Stimulated activated CD4-positive, alpha-beta T cell treated with anti-CD3 and anti-CD28 coated beads, Interleukin-4, amount 100 ng/mL, for 24 hours (primary cell): ENCODE measurements at places on chromosomes 12 and 14.
A peak's percentile ranks its signal among the peaks of the same experiment; 100 is the strongest.

GRCh38 chr14:61472011-61472672, 150.8 kb downstream of the PRKCH start:
- peak; percentile 58 for DNase-seq

DNA sequence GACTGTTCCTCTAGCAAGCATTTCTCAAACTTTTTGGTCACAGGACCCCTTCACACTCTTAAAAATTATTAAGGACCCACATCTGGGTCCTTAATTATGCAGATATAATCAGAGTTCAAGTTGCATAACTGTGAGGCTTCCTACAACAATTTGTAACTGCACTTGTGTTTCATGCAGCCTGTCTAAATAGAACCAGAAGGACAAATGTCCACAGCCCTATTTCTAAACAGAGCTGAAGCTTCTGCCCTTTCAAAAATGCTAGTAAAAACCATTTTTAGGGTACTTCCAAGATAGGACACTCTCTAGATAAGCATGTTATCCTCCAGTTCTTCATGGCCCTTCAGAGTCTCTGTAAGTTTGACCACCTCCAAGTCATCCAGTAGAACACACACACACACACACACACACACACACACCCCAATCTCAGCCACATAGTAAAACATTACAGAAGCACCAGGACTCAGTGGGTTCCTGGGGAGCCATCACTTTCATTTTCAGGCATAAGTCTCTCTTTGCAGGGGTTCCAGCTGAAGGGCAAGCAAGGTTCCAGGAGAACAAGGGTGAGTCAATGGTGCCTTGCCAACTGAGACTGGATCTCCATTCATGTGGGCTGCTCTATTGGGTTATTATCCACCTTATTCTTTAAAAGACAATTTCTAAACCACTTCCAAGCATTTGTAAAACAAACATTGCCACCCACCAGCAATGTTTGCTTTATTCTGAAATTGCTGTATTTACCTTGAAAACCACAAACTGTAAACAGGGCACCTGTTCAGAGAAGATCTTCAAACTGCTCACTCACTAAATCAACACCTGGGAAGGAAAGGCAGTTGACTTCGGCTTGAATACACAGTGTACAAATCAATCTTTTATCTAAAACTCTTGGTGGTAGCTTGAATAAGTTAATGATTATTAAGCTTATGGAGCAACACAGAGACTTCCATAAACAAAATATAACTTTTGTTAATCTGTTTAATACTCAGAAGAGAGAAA, 64.1 kb downstream of the ITPR2 start:
- DNase-seq, result no peak

DNA sequence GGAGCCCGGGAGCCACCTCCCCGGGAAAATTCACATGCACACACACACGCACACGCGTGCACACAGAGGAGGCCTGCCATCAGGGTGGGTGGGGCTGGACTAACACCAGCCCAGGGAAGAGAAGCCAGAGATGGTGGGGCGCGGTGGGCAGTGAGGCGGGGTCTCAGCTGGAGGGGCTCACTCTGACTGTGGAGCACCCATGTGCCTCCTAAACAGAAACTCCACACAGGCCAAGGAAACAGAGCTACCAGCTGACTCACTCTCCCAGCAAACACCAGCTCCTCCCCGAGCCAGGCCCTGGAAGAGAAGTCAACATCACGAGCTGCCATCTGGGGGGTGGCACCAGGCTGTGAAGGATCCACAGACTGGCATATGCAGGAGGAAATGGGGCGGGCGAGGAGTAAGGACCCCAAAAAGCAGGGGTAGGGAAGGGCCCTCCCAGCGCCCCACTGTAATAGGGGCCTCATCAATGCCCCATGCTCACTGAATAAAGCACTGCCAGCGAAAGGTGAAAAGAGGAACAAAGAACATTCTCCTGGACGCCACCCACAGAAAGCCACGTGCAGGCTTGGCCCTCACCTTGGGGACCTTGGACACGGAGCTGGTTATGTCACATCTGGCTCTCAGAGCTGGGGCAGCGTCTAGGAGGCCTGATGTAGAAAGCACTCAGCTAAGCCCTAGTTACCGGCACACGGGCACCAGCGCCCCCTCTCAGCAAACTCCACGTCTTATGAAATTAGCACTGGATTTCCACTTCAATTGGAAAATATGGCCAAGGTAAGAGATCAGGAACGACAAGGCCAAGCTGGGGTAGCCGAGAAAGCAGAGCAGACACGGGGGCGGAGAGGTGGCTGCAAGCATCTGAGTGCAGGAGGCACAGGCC, 8.4 kb upstream of the INF2 start:
- DNase-seq, result no peak

GRCh38 chr12:3332188-3332587, 158.8 kb upstream of the PRMT8 start:
- no peak for DNase-seq

DNA sequence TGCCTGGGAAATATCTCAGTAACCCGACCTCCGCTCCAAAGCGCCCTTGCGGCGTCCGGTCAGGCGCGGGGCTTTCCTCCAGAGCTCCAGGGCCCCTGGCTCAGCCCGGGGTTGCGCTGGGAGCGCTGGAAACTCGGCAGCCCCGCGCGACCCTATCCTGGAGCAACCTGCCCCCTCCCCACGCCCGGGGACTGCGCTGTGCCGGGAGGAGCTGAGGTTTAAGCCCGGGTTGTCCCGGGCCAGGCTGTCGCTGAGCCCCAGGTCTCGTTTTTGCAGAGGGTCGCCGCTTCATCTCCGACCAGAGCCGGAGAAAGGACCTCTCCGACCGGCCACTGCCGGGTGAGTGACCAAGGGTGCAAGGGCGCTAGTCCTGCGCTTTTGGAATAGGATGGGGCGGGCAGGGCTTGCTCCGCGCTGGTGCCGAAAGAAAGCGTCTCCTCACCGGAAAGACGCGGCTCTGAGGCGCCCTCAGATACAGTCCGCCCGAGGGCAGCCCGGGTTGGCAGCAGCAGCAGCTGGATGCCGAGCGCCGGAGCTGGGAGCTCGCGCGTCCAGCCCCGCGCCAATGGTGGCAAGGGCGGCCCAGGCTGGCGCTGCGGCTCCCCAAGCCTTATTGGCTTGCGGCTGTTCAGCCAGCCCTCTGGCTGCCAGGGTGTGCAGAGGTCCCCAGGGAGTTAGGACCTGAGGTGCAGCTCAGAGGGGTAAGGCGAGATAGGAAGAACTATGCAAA, 1.5 kb downstream of the SPX start:
- DNase-seq, result peak; percentile 58

DNA sequence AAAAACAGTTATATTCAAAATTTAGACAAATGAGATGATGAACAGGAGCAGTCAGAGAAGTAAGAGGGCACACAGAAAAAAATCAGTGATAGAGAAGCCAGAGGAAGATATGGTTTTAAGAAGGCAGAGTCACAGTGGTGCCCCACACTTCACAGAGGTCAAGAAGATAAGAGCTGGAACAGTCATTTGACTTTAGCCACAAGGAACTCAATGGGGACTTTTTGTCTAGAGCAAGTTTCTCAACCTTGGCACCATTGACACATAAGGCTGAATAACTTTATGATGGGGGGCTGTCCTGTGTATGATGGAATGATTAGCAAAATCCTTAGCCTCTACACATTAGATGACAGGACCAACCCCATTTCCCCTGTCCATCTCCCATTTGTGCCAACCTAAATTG, 172.8 kb upstream of the PLEKHG7 start:
- DNase-seq, result no peak

- DNase-seq, result no peak
Observed at GRCh38 chr12:45050751-45051571, at the start of gene DBX2. DBX2 (minus strand) TSS chr12:45051099; CDS start chr12:45050927, 172 bp downstream.

DNA sequence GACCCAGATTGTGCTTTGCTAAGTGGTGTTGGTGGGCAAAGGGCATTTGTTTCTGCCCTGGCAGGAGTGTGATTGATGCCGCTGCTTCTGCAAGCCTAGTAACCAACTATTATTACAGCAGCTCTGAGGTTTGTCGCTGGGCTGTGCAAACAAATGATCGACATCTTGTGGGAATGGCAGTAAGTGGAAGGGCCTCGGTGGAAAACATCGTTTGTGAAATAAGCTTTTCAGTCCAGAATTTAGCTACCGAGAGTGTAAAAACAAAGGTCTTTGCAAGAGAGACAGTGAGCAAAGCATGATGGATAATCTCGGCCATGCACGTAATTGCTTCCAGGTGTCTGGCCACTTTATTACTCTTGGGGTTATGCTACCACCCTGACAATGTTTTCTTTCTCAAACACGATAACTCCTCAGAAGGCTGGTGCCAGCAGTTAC, 397.7 kb upstream of the PRICKLE1 start:
- DNase-seq, result no peak

DNA sequence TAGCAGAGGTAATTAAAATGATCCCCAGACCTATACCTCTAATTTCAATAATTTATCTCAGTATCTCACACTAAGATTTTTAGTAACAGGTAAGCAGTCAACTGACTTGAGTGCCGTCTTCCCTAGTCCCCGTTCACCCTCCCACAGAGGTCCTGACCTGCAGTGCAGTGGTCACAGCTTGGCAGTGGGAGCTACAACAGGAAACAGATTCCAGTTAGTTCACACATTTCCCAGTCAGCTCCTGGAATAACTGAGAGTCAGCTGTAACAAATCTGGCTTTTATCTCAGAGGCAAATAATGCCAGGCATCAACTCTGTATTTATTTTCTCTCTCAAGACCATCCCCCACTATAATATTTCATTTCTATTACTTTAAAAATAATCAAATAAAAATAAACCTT, 308.2 kb downstream of the ATP23 start:
- no peak for DNase-seq

DNA sequence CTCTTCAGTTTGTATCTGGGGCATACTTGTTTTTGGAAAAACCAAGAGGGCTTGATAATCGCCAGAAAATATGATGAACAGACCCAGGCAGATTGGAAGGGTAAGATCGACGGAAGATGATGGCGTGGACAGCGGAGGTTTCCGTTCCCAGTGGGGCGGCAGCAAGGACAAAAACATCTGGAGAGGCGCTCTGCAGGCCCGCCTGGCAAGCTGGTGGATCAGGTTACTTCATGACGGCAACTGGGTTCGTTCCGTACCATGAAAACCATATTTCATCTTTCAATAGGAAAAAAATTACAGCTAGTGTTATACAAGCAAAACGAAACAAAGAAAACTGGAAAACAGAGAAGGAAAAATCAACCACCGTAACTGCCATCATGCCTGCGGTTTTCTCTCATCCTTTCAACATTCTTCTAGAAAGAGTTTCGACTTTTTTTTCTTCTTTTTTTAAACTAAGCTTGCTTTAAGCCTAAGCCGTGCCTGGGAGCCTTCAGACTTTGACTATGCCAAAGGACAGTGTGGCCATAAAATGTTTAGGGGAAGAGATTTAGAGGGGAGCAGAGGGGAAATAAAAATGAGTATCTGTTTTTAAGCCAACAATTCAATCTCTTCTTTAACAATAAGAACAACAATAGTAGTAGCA, 210.5 kb downstream of the FOXN3 start:
- DNase-seq, result no peak

GRCh38 chr12:56188778-56189098, 545 bp downstream of the SMARCC2 start:
- DNase-seq, result no peak

DNA sequence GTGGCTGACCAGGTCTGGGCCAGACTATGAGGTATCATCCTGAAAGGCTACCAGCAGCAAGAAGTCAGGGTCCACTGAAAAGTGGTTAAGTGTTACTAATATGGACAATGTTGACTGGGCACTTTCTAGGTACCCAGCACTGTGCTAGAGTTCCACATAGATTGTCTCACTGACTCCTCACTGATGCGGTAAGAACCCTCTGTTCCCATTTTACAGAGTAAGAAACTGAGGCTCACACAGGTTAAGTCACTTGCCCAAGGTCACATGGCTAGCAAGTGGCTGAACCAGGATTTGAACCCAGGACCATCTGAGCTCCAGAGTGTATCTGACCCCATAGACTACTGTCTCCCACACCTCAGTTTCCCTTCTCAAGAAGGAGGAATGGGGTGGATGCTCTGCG, 4.6 kb upstream of the CCDC85C start:
- no peak for DNase-seq

DNA sequence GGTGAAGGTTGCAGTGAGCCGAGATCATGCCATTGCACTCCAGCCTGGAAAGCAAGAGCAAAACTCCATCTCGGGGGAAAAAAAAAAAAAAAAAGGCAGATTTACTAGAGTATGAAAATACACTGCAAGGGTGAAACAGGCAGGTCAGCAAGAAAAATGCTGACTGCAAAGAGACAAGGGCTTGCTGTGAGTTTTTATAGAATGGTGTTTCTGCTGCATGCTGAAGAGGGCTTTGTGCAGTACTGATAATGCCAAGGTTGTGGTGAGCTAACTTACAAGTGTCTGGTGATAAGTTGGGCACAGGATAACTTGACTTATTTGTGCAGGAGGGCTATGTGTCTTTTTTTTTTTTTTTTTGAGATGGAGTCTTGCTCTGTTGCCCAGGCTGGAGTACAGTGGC, 25.9 kb upstream of the SRP54 start:
- no peak for DNase-seq

GRCh38 chr12:122382919-122383350, 39.5 kb downstream of the CLIP1 start:
- no peak for DNase-seq

GRCh38 chr14:83874662-83875061, 1655.3 kb upstream of the FLRT2 start:
- DNase-seq, result no peak

GRCh38 chr12:116390401-116391335, 113.2 kb upstream of the MED13L start:
- no peak for DNase-seq

GRCh38 chr14:24263848-24264247, 871 bp upstream of the TGM1 start:
- DNase-seq, result no peak

DNA sequence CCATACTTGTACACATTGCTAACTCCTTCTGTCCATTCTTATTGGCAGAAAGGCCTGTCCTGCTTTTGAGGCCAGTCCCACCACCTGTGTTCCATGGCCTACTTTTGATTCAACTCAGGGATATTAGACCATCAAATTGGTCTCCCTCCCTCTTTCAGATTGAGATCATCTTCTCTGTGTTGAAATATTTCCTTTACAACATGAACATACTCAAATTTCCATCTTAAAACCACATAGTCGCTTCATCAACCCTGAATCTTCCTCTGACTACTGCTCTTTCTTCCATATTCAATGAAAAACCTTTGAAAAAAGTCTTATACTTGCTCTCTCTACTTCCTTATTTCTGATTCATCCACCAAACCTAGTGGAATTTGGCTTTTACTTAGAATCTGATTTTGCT, 34.9 kb downstream of the TRMT5 start:
- DNase-seq, result no peak

GRCh38 chr12:105278043-105278697, 42.2 kb upstream of the APPL2 start:
- DNase-seq, result no peak

- no peak for DNase-seq
Observed at GRCh38 chr12:85804663-85805062, 31.5 kb downstream of the RASSF9 start.

- no peak for DNase-seq
Observed at GRCh38 chr12:49552014-49552413, 13.2 kb downstream of the KCNH3 start.

GRCh38 chr12:30546121-30546520, 149.5 kb downstream of the IPO8 start:
- DNase-seq, result no peak

GRCh38 chr14:23478109-23478759, 8.7 kb downstream of the NGDN start:
- DNase-seq, result peak; percentile 68
